Dermis microvascular lymphatic vessel endothelial cell (primary cell): ENCODE measurements at places on chromosomes 3 and 15. TPM values are rescaled to one million over a fixed set of nuclear protein-coding genes. Genes with fewer than 3 reads are reported as not detected.
A peak's percentile ranks its signal among the peaks of the same experiment; 100 is the strongest.

Gene ATP13A5
- total RNA-seq = not detected in 2 replicates

Gene EAF2
- total RNA-seq = 0.51 TPM in 2 replicates

Gene DAZL
- total RNA-seq = not detected in 2 replicates

Gene CAMK2N2
- not detected in 2 replicates for total RNA-seq

DNA sequence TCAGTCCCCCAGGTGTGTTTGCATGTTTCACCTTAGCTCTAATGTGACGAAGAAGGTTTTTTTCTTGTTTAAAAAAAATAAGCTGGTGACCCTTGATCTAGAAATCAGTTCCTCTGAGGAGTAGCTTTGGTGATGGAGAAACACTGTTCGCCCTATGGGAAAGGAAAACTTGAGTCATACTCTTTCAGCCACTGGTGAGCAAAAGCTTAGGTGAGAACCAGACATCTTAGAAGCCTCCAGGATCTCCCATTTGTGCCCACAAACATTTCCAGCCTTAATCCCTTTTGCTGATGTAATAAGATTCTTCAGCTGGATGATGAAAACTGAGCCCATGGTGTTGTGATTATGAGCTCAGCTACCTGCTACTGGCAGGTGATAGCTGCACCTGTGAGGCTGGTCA, 37.8 kb downstream of the SLC27A2 start:
- DNase-seq = no peak

- no peak for DNase-seq
Measured at GRCh38 chr3:189272500-189273119, 100.8 kb downstream of the TPRG1 start.

- no peak for DNase-seq
Measured at GRCh38 chr3:188779281-188779980, 392.3 kb upstream of the TPRG1 start.

GRCh38 chr3:15982243-15982642, 184.5 kb upstream of the ANKRD28 start:
- DNase-seq = no peak

GRCh38 chr15:62125773-62126172, 39.3 kb downstream of the C2CD4B start:
- peak; percentile 96 for DNase-seq

DNA sequence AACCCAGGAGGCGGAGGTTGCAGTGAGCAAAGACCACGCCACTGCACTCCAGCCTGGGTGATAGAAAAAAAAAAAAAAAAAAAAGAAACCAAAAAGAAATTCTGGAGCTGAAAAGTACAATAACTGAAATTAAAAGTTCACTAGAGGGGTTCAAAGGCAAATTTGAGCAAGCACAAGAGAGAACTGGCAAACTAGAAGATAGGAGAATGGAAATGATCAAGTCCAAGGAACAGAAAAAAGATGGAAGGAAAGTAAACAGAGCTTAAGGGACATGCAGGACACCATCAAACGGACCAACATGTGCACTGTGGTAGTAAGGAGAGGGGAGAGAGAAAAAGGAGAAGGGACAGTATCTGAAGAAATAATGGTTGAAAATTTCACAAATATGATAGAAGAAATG, 12.9 kb downstream of the SNX4 start:
- no peak for DNase-seq

GRCh38 chr3:158492685-158493084, 78.3 kb upstream of the MLF1 start:
- no peak for DNase-seq
